Left cardiac atrium (tissue), 4 donors: ENCODE measurements at places on chromosomes 11 and 22.

GRCh38 chr11:36015799-36016198 lies 71.9 kb downstream of the LDLRAD3 start:
- DNase-seq: peak; percentile 71

DNA sequence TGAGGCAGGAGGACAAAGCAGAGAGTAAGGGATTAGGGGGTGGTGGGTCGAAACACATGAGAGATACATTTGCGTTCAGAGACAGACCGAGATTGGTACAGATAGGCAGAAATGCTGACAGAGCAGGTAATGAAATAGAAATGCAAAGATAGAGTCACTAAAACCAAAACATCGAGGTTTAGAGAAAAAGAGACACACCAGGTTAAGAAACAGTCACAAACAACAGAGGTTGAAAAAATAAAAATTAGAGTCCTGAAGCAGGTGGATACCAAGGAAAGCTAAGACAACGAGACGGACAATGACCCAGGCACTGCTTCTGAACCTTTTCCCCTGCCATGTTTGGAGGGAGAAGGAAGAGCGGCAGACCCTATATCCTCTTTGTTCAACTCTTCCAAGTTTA lies 1.2 kb upstream of the MAPK1 start:
- DNase-seq: no peak

DNA sequence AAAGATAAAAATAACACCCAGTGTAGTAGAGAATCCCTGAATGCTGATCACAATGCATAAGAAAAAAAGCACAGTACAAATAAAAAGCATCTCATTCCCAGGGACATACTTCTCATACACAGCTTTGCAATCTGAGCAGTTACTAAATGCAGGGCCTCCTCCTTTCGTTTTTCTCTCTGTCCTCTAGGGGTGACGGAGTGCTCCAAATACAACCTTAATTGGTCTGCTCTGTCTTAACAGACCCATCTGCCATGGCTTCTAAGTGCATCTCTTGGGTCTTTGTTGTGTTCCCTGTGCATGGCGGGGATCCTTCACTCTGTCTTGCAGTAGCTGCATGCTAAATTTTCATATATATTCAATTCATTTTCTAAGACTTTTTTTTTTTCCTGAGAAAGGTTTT lies 1114.2 kb upstream of the RAG2 start:
- DNase-seq: no peak

DNA sequence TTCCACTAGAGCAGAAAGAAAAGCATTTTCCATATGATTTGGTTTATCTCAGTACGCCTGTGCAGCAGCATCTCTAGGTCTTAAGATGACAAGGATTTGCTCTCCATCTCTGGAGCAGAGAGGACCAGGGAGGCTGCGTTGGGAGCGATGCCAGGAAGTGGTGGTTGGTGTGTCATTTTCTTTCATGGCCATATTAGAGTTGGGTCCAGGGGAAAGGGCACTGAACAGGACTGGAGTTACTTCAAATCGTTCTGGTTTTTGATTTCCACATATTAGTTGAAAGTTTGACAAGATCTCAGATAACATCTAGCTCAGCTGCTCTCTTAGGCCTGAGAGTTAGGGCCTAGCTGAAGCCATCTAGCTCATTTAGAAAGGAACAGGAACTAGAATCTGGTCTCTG lies 157.7 kb downstream of the ADAMTS15 start:
- DNase-seq: no peak

DNA sequence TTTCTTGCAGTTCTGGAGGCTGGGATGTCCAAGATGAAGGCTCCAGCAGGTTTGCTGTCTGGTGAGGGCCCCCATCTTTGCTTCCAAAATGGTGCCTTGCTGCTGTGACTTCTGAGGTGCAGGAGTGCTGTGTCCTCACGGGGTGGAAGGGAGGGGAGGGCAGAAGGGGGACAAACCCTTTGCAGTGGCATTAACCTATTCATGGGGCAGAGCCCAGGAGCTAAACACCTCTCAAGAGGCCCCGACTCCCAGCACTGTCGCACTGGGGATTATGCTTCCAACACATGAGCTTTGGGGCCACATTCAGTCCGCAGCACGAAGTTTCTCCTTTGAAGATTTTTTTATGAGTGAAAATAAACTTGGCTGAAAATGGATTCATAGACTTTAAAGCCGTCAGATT lies 25.5 kb upstream of the OSBPL5 start:
- no peak for DNase-seq

- no peak for DNase-seq
Observed at GRCh38 chr11:118124929-118125535, 27.6 kb downstream of the SCN4B start.

GRCh38 chr11:46718155-46719019 lies 626 bp upstream of the F2 start:
- DNase-seq: no peak

GRCh38 chr22:19359554-19360299 lies 68.2 kb upstream of the CLTCL1 start:
- no peak for DNase-seq

- peak; percentile 90 for DNase-seq
Observed at GRCh38 chr11:65134952-65135632, 773 bp upstream of the SYVN1 start.

GRCh38 chr22:32281072-32281471 lies 25.9 kb upstream of the SLC5A4 start:
- DNase-seq: no peak

GRCh38 chr22:41762980-41763779 lies 37.3 kb upstream of the CCDC134 start:
- no peak for DNase-seq

GRCh38 chr11:95790123-95790932 lies at the start of gene CEP57:
Gene CEP57, plus strand, starts transcription at chr11:95790498. Its CDS starts 201 bp downstream, at chr11:95790699.
- DNase-seq: peak; percentile 97

DNA sequence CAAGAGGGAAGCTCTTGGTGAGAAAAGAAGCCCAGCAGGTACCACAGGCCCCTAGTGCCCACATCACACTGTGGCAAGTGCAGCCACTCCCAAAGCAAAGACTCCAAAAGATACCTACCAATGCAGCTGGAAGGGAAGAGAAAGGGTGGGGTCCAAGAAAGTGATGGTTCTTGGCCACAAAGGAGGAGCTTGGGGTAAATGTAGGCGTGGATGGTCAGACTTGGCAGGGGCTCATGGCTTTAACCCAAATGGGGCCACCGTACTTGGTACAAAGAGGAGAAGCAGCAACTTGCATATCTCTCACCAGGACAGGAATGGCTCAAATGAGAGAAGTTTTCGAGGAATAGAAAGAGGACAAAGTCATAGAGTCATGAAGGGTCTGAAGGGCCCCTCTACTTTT lies 4.8 kb downstream of the MAP3K11 start:
- no peak for DNase-seq

- no peak for DNase-seq
Observed at GRCh38 chr22:49929994-49930575, 11.7 kb downstream of the CRELD2 start.

DNA sequence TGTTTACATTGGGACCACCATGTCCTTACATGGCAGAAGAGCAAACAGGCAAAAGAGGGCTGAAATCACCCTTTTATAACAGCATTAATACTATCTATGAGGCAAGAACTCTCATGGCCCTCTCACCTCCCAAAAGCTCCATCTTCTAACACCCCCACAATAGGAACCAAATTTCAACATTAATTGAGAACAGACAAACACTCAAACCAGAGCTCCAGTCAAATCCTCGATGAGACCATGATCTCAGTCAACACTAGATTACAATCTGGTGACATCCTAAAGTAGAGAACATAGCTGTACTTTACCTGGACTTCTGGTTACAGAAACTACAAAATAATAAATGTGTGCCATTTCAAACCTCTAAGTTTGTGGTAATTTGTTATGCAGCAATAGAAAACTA lies 25.1 kb downstream of the OR2AG2 start:
- no peak for DNase-seq
